ENCODE measurements at places on chromosomes 4 and X. TPM values are rescaled to one million over a fixed set of nuclear protein-coding genes. Genes with fewer than 3 reads are reported as not detected.

GRCh38 chr4:13782231-13782630 is 154.7 kb upstream of the BOD1L1 start:
- no peak for DNase-seq

DNA sequence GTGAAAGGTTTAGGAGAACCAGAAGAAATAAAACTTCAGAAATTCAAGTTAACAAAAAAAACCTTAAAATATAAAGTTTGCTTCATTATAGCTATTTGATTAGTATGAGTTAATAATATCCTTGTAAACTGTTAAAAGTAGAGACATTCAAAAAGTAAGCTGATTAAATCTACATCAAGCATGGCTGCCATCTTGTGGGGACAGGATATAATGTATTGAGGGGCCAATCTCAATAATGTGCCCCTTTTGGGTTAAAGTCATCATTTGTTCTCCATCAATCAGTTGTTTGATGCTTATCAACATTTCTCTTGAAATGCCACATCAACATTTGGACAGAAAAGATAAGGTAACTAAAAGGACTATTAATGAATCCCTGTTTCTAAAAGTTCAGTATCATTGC is 4.6 kb upstream of the GRID2 start:
- no peak for DNase-seq

DNA sequence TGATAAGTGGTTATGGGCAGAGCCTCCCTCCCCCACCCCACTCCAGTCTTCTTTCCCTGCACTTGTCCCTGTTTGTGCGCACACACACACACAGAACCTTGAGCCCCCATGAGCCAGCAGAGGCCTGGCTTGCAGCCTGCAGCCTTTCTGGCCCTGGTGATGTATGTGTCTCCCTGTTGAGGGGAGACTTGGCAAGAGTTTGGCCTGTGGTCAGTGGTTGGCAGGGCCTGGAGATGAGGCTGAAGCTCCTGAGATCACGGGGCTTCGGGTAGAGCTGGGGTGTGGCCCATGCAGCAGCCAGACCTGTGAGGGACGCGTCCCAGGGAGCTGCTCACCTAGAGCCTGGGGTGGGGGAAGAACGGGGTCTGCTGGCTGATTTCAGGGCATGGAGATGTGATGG is 2.3 kb downstream of the GPR173 start:
- no peak for DNase-seq

GRCh38 chr4:101604976-101605375 is 185.6 kb upstream of the BANK1 start:
- no peak for DNase-seq

- DNase-seq: no peak
Observed at GRCh38 chr4:159229164-159229563, 126.3 kb downstream of the RAPGEF2 start.

DNA sequence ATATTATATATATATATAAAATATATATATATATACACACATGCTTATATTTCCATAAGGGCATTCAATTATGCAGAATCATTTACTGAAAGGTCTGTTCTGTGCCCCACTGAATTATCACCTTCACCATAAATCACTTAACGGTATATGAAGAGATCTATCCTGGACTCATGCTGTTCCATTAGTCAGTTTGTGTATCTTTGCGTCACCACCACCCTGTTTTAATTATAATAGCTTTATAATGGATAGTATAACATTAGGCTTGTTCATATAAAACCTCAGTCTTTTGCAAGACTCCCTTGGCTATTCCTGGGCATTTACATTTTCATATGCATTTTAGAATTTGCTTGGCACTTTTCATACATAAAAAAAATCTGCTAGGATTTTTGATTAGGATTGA is 19.1 kb downstream of the WDR17 start:
- DNase-seq: no peak

DNA sequence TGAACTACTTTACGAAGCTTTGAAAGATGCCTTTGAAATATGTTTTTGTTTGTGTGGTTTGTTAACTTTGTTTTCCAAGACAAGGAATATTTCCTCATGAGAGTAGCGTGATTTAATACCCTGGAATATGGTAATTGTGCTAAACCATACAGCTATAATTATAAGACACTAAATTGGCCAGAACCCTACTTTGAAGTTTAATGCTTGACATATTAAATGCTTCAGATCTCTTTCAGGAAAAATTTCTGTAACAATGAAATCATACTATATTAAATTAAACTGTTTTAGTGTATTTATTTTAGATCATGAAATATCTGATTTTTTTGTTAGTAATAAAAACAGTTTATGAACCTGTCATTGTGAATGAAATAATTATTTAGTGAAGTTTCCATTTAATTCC is 63.5 kb downstream of the DCLK2 start:
- no peak for DNase-seq

- DNase-seq: no peak
Observed at GRCh38 chr4:17932041-17932440, 89.5 kb downstream of the LCORL start.

- no peak for DNase-seq
Observed at GRCh38 chr4:3830774-3831528, 64.8 kb downstream of the ADRA2C start.

- DNase-seq: no peak
Observed at GRCh38 chr4:108261026-108261425, 92.3 kb upstream of the LEF1 start.

DNA sequence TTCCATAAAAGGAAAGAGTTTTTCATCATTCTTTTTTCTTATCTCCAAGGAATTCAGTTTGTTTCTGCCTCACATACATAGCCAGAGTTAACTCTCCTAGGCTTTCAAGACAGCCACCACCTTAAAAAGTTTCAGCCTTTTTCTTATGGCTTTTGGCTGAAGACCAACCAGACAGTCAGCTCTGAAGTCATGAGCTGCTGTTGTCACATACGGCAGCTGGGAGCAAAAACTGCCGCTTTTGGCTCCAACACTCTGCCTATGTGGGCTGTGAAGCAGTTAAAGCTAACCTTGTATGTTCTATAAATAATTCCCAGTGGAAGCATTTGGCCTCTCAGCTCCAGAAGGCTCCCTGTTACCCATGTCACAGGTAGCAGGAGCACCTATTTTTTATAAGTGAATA is 104.1 kb downstream of the KLHL4 start:
- no peak for DNase-seq

RIPPLY1 gene
- not detected for total RNA-seq

SMR3B gene
- total RNA-seq: not detected

PRKG2 gene
- 0.59 TPM for total RNA-seq

OPRPN gene
- total RNA-seq: not detected

FGFR3 gene
- total RNA-seq: 8.2 TPM

TMEM255A gene
- total RNA-seq: 0.31 TPM

PABPC4L gene
- total RNA-seq: not detected

NSG1 gene
- total RNA-seq: not detected

CT83 gene
- not detected for total RNA-seq

PDCL2 gene
- total RNA-seq: not detected

PWWP3B gene
- total RNA-seq: not detected

Data from Panc1 (cell line).